ENCODE measurements at places on chromosomes 3 and 15.

DNA sequence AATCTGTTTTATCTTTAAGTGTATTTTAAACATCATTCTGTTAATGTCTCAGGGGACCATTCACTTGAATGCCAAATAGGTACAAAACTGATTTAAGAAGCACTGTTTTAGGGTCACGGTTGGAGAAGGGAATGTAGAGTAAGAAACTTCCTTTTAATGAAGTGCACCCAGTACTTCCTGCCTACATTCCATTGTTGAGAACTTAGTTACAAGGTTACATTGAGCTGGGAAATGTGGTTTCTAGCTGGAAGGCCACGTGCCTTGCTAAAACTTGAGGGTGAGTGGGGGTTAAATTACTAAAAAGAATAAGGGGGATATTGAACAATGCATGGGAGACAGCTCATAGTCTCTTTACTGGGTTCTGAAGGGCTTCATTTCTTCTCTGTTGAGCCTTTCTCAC is 78.3 kb upstream of the TBC1D5 start:
- no peak for DNase-seq

DNA sequence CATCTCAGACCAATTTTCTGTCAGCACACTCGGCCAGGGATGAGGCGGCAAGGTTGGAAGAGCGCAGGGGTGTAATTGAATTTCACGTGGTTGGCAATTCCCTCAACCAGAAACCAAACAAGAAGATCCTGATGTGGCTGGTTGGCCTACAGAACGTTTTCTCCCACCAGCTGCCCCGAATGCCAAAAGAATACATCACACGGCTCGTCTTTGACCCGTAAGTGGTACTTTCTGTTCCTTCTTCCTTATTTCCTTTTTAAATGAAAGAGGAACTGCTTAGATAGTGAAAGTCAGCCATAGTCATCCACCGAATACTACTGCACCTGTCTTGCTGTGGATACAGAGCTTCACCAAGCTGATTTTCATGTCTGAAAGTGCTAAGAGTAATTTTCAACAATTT is 60.1 kb downstream of the SGO1 start:
- DNase-seq, result no peak

GRCh38 chr3:161208931-161209330 is 12.2 kb upstream of the NMD3 start:
- no peak for DNase-seq

DNA sequence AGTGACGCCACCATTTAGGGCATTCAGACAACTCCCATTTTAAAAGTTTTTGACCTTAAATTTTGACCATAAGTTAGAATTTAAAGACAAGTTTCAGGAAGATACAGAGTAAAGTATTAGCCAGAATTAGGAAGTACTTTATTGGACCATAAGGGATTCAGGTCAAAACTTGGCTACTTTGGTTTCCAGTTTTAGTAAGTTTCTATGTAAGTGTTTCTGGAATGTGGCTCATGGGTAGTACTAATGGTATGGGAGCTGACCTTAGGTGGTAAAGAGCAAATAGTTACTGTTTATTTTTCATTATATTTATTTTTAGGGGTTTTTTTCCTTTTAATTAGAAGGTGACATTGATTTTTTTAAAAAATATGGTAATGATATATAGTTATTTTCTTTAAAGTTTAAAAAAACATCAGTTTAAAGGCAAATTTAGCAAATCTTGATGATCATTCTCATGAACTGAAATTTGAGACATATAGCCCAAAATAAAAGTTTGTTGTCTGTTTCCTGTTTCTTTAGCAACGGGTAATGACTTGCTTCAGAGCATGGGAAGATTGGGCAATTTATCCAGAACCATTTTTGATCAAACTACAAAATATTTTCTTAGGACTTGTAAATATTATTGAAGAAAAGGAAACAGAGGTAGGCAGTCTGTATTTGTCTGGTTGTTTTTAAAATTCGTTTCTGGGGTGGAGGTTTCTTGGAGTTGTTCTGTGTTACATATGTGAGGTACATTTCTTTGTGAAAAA is 34.3 kb downstream of the U2SURP start:
- DNase-seq, result no peak

GRCh38 chr15:41713047-41713446 is 52.8 kb downstream of the MGA start:
- no peak for DNase-seq

DNA sequence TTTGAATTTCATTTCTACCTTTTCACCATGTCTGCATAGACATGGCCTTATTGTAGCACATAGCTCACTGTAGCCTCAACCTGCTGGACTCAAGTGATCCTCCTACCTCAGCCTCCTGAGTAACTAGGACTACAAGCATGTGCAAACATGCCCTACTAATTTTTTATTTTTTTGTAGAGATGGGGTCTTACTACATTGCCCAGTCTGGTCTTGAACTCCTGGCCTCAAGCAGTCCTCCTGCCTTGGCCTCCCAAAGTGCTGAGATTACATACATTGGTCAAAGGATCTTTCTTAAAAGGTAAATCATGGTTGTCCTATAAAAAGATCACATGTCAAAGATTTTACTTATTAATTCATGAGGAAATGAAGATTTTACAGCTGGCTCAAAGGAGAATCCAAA is 57.2 kb upstream of the GOLGA8B start:
- DNase-seq, result no peak

DNA sequence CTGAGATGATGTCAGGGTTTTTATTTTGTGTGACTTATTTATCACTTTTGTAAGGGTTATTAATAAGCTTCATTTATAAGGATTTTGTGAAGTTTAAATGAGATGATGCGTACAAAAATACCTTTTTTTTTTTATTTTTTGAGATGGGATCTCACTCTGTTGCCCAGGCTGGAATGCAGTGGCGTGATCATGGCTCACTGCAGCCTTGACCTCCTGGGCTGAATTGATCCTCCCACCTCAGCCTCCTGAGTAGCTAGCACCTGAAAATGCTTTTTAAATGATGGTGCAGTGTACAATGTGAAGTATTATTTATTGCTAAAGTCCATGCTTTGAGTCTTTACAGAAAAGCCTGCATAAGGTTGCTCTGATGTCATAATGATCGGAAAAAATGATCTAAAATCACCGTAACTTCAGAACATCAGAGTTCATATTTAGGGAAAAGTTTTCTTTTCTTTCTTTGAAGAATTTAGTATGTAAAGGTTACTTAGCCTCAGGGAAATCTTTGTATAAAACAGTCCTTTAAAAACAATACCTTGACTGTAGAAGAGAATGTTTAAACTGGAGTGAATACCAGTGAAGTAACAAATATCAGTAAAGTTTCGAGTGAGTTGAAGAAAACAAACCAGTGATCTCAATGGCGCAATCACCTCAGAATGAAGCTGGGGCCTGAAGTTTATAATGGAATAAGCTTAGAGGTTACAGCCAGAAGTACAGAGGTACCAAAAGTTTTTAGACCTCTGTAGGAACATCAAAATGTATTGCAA is 29.7 kb downstream of the TCF12 start:
- DNase-seq, result no peak

DNA sequence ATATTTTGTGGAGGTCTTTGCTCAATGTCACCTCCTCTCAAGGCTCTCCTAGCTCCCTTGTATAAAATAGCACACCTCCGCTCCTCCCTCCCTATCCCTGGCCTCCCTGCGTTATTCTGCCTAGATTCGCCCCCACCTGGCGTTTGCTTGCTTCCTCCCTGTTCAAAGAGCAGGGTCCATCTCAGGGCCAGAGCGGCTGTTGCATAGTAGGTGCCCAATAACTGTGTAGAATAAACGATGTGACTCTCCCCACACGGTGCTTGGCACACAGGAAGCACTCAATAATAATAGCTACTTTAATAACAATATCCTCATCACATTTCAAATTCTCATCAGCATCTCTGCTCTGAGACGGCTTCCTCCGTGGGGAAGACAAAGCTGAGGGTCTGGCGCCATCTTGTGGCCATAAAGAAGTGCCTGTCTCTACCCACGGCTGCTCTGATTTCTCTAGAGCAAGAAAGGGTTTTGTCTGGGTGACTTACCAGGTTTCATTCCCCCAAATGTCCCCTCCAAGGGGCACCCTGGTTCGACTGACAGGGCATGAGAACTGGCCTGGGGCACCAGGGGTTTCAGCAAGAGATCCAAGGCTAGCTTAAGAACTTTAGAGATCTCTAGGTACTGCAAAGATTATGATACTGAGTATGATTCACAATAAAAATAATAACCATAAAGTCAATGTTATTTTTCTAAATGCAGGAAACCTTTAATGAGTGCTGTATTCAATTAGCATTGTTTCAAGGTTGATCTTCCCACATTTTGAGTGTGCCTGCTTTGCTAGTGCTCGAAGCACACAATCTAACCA is 16.1 kb downstream of the CD276 start:
- DNase-seq, result peak; percentile 72

DNA sequence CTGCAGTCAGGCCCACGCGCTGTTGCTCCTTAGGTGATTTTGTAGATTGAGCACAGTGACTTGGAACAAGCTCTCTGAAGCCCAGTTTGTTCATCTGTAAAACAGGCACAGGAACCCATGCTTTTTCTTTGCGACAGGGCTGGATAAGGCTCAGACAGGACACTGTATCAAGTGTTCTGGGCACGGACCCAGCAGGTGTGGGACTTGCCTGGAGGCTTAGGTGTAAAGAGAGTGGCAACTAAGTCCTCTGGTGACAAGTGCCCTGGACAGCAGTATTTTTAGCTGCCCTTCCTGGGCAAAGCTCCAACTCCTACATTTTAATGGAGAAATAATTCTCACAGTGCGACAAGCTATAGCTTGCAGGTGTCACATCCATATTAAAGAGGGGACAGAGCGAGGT is 32.2 kb downstream of the CD276 start:
- no peak for DNase-seq

DNA sequence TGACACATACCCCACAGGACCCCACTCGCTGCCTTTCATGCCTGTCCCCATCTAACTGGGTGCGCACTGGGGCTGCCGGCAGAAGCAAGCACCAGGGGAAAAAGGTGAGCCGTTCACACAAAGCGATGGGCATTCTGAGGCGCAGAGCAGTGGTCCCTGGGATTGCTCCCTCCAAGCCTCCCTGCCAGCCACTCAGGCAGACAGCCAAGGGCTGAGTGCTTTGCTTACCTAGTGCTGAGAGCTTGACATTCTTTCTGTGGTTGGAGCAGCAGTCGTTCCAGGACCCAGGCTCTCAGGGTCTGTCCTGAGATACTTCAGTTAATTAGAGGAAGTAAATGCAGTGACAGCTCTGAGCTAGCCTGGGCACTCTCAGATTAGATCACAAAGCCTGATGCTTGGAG is 5.7 kb downstream of the ESYT3 start:
- DNase-seq, result no peak

DNA sequence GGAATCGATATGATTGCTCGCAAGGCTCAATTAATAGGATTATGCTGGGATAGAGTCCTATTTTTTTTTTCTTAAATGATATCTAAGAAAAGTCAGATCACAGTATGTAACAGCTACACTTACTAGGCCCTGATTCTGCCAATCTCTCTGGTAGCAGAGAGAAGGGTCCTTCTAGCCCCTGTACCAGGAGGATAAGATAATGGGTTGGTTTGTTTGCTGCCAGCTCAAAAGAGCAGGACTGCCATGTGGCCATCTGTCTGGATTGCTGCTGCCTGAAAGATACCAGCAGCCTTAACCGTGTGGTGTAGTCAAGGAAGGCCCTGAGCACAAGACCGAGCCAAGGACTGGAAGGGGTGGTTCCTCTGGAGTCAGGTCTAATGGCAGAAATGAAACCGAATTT is 236.4 kb downstream of the KLF13 start:
- DNase-seq, result no peak

GRCh38 chr3:95123104-95123503 is 1060.2 kb downstream of the NSUN3 start:
- no peak for DNase-seq

GRCh38 chr15:64134345-64134829 is 17.1 kb upstream of the SNX22 start:
- no peak for DNase-seq

DNA sequence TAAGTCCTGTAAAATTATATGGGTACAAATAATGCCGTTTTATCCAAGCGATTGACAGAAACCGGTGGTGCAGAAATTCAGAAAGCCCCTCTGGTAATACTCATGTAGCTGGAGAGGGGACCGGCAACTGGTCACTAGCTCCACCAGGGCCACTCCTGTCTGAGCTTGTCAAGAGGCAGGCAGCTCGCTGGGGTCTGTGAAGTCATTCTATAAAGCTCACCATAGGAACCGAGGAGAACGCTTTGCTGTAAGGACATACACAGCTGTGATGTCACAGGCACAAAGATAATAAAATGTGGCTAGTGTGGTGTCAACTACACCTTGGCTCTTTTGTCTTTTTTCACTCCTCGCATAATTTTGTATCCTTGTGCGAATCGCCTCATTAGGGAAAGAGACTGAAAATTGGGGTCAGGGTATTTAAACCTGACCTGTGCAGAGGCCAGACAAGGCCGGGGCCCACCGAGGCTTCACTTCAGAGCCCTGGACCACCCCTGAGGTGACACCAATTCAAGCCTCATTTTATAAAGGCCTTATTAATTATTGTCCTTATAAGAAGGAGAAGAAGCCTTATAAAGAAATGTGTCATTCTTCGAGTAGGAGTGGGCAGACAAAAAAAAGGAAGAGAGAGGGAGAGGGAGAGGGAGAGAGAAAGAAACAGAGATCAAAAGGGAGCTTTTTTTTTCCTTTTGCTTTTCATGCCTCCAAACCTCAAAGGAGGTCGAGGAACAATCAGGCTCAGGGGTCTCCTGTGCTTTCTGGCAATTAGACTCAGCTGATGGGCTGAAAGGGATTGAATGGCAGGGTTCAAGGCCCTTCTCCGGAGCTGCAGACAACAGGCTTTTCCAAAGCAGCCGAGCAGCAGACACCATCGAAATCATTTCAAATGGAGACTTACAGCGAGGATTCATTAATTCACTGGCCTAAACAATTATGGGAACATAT is 813.3 kb upstream of the ARRDC4 start:
- DNase-seq, result no peak

DNA sequence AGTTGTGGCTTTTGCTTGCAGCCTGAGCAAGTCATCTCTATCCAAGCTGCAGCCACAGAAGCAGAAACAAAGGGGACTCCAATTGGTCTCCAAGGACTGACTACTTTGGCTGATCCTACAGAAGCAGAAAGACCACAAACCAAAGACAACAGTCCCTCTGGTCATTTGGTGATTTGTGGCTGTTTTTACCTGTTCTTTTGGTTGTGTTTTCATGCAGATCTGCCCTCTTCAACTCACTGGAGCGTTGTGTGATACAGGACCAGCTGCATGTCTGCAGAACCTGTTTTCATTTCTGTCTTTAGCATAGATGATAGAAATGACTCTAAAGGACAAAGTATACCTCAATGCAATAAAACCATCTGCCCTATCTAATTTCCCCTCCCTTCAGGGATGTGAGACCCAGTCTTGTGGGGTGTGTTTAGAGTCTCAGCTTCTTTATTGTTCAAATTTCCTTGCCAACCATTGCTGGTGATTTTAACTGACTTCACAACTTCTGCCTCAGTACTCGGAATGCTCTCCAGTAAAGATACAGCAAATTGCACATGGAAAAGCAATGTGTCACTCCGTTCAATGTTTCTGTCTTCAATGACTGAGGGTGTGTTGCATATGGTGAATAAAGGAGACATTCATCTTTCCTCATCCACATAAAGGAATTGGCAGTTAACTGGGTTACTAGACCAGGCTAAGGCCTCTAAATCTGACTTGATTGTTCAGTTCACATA is 48.9 kb upstream of the SLC7A14 start:
- DNase-seq, result no peak

All from activated CD4-positive, alpha-beta T cell treated with anti-CD3 and anti-CD28 coated beads, Interleukin-2, amount 50 U/mL, for 1 hour (primary cell).